ENCODE measurements at places on chromosomes 5 and 9. TPM values are rescaled to one million over a fixed set of nuclear protein-coding genes. Genes with fewer than 3 reads are reported as not detected.

MCTP1 gene
- 12.7 TPM for total RNA-seq

INSL4 gene
- not detected for total RNA-seq

PRDM12 gene
- total RNA-seq, result 0.13 TPM

PTPRD gene
- 25.8 TPM for total RNA-seq

MARCOL gene
- total RNA-seq, result not detected

PJA2 gene
- total RNA-seq, result 69.9 TPM

PARP8 gene
- 33.7 TPM for total RNA-seq

KIF12 gene
- 15.8 TPM for total RNA-seq

Data from kidney epithelial cell (primary cell).